ENCODE measurements at places on chromosomes 5 and 9.

DNA sequence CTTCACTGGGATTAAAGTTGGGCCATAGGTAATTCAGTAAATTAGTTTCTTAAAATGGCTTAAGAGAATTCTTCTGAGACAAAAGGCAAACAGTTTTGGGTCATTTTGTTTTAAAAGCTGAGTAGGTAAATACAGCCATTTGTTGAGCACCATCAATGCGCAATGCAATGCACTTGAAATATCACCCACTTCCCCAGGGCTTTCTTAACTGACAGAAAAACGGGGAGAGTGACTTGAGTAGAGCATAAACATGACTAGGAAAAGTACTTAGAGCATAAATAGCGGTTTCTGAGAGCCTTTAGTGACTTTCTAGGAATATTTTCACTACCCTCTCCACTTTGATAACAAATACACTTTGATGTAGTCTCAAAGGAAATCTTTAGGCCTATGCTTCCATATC, 27.2 kb downstream of the MLANA start:
- no peak for DNase-seq

- DNase-seq = no peak
Measured at GRCh38 chr5:178203670-178204181, 607 bp upstream of the HNRNPAB start.

GRCh38 chr9:3343671-3344070, 182.1 kb downstream of the RFX3 start:
- DNase-seq = no peak

DNA sequence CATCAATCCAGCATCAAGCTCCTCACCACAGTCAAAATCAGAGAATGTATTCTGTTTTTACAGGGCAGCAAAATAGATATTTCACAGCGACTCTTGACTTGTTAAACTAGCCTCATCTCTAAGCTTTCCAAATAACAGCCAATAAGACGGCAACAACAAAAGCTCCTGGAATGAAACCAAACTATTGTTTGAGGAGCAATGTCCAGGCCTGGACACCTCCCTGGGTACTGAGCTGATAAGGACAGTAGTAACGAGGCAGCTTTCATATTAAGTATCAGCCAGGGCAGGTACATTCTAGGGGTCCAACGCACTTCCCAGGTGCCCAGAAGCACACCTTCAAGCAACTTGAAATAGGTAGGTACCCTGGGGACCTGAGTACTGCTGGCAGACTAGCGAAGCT, 260.3 kb downstream of the ENC1 start:
- DNase-seq = no peak

GRCh38 chr5:29642601-29643000, 1550.9 kb upstream of the CDH6 start:
- DNase-seq = no peak

GRCh38 chr5:149584121-149584520, 2.8 kb downstream of the ARHGEF37 start:
- DNase-seq = no peak

Measured in upper lobe of right lung (tissue), 1 donor.